NCI-H510A (cell line): ENCODE measurements at places on chromosomes 7 and 10.
A peak's percentile ranks its signal among the peaks of the same experiment; 100 is the strongest.

GRCh38 chr10:79187121-79187940 lies 118.6 kb downstream of the ZMIZ1 start:
- no peak for DNase-seq

- DNase-seq, result no peak
These were observed 204.5 kb upstream of the GHITM start for GRCh38 chr10:83934641-83935338.

- no peak for DNase-seq
These were observed 93.0 kb upstream of the PCGF5 start for GRCh38 chr10:91127341-91128082.

- DNase-seq, result no peak
These were observed 139.0 kb downstream of the VIPR2 start for GRCh38 chr7:159005618-159006017.

- no peak for DNase-seq
These were observed 373.3 kb upstream of the PRKCQ start for GRCh38 chr10:6953271-6953801.

DNA sequence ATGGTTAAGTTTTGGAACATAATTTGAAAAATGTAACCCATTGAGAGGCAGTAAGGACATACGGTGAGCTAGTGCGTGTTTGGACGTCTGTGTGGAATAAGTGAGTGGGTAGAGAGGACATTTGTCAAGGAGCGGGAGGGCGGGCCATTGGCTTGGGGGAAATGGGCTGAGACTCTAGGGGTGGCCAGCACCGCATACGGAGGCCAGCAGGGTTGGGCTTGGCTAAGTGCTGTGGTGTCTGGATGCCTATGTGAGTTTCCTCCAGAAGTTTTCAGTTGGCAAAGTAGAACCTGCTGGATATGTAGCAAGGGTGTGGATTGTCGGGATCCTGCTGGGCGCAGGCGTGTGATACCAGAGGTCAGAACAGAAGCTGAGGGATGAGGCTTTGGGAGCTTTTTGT lies 103.0 kb downstream of the TCF7L2 start:
- DNase-seq, result no peak

DNA sequence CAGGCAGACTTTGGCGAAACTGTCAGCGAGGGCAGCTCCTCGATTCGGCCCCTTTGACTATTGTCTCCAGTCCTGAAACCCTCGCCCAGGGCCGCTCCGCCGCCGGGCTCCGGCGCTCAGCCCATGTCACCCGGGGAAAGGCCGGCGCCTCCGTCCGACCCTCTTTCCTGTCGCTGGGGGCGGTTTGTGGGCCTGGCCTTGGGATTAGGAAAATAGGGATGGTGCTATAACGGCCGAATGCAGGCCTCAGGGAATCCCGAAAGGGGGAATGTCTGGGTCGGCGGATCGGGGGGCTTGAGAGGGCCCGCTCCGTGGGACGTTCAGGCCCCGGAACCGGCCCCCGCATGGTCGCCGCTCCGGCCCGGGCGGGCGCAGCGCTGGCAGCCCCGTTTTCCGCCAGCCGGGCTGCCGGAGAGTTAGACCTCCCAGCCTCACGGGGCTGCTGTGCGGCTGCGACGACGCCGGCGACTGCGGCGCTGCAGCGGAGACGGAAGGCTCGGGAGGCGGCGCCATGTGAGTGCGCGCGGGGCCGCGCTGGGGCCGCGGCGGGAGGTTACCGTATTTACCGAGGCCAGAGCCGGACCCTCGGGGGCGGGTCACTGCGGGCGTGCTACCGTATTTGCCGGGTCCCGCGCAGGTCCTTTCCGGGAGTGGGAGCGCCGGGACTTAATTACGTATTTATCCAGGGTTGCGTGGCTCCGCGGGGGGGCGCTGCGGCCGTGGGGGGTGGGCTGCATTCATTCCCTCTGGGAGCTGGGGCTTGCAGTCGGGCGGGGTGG lies 25.9 kb downstream of the ZNF775 start:
- DNase-seq, result peak; percentile 62

GRCh38 chr7:44712012-44712411 lies 36.6 kb upstream of the ZMIZ2 start:
- DNase-seq, result peak; percentile 22

DNA sequence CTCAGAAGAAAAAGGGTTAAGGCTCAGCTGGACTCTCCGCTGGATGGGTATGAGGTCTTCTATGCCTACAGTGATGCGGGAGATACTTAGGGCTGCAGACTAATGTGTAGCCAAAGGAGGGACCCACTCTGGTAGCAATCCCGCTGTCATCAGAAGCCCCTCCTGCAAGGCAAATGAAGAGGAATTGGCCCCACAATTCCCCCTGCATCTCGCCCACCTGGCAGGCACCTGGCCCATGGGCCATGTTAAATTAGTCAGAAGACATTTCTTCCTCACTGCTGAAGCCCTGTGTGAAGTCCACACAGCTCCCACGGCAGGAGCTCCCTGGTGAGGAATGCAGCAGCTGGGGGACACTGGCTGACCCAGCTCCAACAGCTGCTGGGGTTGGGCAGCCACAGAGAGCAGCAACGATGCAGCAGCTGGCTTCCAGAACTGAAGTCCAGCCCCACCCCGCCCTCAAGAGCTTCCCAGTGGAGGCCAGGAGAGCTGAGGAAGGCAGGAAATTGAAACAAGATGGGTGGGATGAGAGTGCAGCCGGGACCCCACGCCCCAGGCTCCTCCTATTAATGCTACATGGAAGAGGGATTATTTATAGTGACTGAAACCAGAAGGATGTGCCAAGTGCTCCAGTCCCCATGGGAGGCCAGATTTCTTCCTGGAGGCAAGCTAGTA lies 5.5 kb downstream of the VSTM4 start:
- no peak for DNase-seq

DNA sequence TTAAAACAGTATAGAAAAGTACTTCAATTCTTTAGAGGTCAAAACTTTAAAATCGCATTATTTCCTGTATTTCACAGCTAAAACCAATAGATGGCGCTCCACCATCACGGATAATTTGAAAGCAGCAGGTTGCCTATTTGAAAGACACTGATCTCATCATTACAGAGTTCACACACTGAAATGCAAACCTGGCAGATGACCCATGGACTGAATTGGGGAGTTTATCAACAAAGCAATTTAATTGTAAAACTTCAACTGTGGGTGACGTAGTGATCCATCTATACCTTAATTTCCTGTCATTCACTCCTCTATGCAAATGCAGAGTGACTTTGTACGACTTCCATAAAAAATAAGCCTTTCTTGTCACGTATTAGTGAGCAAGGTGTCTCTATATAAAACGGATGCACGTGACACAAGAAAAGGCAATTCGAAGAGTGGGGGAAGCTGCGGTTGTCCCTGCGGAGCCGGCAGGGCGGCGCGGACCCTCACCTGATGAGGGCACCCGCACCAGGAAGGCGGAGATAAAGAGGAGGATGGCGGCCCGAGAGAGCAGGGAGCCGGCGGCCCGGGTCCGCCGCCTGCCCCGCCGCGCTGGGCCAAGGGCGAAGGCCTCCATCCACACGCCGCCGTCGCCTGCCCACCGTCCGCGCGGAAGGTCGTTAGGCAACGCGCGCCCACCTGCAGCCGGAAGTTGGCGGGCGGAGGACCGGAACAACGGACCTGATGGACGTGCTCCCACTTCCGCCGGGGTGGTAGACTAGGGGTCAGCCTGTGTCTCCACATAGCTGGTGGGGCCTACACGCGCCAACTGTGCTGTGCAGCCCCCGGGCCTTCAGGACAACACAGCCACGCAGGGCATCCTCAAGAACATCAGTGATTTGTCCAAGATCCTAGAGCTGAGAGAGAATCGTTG lies at the start of gene ZPBP:
Gene ZPBP, minus strand, starts transcription at position 668 of the 913 bp plus-strand sequence. Its CDS starts 52 bp downstream, at position 616.
- peak; percentile 13 for DNase-seq

DNA sequence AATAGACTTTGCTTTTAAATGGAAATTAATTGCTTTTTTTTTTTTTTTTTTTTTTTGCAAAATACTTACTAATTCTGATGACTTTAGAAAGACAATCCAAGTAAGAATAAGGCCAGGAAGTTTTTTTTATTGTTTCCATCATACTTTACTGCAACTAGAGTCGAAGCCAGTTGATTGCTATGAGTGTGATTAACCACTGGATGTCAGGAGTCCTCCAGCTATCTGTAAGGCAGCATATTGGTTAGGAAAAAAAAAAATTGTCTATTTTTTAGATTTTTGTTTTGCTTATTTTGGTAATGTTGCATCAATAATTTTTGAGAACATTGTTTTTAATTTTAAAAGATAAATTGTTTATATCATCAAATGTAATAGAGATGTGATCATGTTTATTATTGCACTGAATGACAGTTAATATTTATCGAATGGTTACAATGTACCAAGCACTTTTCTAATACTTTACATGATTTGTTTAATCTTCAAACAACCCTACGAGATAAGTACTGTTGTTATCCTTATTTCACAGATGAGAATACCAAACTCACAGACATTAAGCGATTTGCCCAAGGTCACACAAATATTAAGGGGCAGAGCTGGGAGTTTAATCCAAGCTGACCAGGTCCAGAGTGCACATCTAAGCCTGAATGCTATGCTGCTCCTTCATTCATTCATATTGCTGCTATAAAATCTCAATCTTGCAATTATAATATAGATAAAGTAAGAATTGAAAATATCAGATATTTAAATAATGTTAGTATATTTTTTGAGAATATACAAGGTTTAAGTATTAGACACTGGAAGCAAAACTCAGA lies 19.9 kb upstream of the LMOD2 start:
- DNase-seq, result no peak

DNA sequence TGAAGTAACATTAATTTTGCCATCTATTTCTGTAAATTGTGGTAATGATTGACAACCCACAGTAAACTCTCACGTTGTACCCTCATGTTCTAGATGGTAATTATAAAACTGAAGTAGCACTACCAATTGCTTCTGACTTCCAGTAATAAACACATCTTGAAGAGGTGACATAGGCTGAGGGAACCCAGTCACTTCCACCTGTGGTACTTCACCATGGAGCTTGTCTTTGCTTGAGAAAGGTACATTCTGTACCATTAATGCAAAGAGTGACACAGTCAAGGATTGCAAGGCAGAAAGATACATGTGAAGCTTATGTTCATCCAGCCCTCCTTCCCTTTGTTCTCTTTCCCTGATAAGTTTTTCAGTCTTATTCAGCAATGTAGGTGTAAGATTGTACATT lies 11.2 kb downstream of the CAPZA2 start:
- no peak for DNase-seq

DNA sequence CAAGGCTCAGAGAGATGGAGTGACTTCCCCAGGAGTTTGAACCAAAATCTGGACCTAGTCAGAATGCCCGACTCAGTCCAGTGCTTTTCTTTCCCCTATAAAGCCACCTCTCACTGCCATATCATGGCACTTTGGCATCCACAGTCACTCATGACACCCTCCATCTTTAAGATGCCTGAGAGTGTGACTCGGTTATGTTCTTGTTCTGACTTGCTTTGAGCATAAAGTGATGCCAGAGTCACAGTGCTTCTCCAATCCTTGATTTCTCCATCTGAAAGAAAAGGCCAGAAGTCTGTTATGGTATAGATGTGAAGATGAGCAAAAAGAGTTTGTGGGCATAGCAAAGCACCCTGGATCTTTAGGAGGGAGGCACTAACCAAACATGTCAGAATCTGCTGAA lies 538.1 kb downstream of the SORCS1 start:
- no peak for DNase-seq

GRCh38 chr10:28906011-28906411 lies 228.7 kb downstream of the BAMBI start:
- DNase-seq, result no peak

GRCh38 chr7:44713680-44714335 lies 34.8 kb upstream of the ZMIZ2 start:
- no peak for DNase-seq

- DNase-seq, result no peak
These were observed 158.2 kb upstream of the PRKCQ start for GRCh38 chr10:6738112-6738768.

DNA sequence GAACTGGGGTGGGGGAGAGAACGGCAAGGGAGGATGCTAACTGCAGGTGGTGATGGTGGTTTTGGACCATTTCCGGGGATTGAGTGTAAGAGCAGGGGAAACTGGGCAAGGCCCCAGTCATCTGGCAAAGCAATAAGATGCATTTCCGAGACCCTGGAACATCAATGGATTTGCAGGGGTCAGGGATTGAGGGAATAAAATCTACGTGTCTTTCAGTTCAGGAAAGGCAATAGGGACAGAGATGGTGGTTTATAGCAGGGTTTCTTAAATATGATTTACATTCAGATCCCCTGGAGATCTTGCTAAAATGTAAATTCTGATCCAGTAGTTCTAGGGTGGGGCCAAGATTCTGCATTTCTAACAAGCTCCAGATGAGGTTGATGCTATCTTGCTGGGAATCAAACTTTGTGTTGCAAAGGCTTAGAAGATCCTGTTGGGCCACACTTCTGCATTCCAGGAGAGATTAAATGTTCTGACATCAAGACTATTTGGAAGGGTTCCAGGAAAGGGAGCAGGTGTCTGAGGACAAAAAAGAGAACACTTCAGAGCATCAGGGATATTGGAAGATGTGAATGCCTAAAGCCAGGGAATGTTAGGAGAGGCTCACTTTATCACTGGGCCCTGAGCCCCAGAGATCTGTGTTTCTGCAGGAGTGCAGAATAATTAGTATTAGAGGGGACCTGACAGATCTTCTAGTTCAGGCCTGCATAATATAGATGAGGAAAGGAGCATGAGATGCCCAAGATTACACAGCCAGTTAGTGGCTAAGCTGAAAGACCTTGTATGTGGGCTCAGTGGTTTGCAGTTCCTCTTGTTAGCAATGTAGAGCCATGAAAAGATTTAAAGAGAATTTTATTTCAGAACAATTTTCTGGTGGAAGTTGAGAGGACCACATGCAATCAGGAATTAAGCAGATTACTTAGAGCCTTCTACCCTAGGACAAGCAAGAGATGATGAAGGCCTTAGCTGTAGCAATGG lies 32.4 kb downstream of the BLNK start:
- no peak for DNase-seq

- DNase-seq, result no peak
These were observed 51.9 kb upstream of the PTN start for GRCh38 chr7:137395420-137395819.

GRCh38 chr7:2811476-2812113 lies 32.5 kb downstream of the GNA12 start:
- DNase-seq, result no peak

- no peak for DNase-seq
These were observed 8.4 kb downstream of the CYCS start for GRCh38 chr7:25116621-25117020.

GRCh38 chr10:23725548-23725947 lies 286.7 kb downstream of the OTUD1 start:
- DNase-seq, result no peak

DNA sequence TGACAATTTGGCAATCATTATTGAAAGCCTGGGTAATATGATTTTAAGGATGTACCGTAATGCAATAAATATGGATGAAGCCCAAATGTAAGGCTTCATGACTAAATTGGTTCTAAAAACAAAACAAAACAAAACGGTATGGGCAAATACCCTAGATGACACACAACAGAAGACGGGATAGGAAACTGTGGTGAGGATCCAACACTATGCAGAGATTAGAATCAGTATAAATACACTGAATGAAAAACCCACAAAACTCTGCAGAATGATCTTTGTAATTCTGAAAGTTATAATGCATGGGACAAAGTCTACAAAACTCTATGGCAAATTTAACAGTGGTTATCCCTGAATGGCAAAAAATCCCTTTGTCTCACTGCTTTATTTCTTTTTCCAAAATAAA lies 57.6 kb downstream of the MALSU1 start:
- no peak for DNase-seq

GRCh38 chr10:122407375-122408125 lies 33.0 kb downstream of the PLEKHA1 start:
- DNase-seq, result no peak
